ENCODE measurements at places on chromosomes 13 and 19.

DNA sequence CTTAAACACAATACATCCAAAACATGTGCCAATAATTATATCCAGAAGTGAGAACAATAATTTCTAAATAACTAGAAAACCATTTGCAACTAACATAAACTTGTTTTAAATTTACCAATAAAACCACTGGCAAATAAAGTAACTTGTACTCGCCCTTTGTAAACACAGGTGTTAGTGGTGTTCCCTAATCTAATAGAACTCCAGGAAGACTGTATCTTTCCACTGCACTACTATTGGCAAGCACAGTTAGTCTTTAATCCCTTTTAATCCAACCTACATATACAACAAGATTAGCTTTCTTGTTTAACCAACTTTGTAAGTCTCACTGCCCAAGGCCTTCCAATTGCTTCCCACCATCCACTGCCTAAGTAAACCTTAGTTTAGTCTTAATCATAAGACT, 79.5 kb downstream of the PCDH9 start:
- no peak for DNase-seq

- DNase-seq: no peak
Observed at GRCh38 chr19:8511573-8512101, 2.3 kb downstream of the ZNF414 start.

DNA sequence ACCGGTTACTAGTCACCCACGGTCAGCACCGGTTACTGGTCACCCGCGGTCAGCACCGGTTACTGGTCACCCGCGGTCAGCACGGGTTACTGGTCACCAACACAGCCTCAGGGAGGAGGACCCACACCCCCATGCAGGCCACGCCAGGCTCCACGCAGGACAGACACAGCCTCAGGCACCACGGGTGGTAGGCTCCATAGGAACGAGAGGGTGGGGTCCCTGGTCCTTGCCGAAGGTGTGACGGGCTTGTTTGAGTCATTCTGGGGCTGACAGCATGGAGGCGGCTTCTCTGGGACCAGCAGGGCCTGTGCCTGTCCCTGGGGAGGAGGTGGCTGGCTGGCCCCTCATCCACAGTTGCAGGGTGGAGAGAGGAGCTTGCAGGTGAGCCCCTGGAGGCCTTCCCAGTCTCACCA, 122.8 kb upstream of the SOX1 start:
- no peak for DNase-seq

DNA sequence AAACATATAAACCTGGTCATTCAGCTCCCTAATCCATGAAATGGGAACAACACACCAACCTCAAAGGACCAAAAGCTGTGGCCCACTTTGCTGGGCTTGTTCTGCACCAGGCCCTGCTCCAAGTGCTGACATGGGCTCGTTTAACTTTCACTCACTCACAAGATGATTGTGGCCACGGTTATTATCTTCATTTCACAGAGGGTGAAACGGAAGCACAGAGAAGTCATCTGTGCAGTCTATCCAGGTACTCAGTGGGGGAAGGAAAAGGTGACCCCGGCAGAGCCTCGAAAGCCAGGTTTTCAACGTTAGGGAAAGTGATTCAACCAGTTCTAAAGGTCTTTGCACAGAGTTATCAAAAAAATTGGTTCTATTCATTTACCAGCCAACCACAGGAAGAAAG, 68.0 kb downstream of the CRYL1 start:
- DNase-seq: no peak

- no peak for DNase-seq
Observed at GRCh38 chr13:37026771-37027170, 26.2 kb downstream of the EXOSC8 start.

GRCh38 chr13:43041369-43041921, 18.1 kb downstream of the DNAJC15 start:
- no peak for DNase-seq
